Activated effector memory CD4-positive, alpha-beta T cell treated with anti-CD3 and anti-CD28 coated beads, Interleukin-2, amount 50 U/mL, for 16 hours (primary cell): ENCODE measurements at places on chromosomes 11 and 22.

DNA sequence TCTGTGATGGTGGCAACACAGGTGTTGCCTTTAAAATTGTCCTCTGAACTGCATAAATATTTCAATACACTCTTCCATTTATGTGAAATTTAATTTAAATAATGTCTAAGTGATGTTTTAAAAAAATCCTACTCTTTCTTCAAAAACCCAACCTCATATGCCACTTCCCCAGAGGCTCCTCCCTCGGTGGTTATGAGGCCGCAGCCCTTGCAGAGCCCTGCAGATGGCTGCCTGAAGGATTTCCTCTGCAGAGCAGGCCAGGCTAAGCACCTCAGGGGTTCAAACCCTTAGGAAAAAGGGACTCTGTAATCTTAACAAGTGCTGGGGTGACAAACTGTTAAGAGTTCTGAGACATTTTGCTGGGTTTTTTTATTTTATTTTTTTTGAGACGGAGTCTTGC, 25.2 kb downstream of the MORC2 start:
- peak; percentile 82 for DNase-seq

DNA sequence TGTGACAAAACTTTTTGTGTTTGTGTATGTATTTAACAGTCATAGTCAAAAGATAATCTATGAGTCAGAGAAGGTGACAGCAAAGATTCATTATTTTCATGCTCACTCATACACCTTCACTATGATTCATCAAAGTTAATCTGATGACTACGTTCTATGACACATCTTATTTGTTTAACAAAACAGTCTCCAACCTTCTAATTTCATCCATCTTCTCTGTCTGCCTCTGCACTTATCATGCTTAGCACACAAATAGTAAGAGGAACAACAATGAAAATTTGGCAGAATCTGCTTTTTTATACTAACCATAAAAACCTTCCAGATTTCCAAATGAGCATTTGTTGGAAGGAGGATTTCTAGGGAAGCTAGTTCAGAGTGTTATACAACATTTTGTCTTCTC, 568.9 kb downstream of the LUZP2 start:
- DNase-seq: no peak

DNA sequence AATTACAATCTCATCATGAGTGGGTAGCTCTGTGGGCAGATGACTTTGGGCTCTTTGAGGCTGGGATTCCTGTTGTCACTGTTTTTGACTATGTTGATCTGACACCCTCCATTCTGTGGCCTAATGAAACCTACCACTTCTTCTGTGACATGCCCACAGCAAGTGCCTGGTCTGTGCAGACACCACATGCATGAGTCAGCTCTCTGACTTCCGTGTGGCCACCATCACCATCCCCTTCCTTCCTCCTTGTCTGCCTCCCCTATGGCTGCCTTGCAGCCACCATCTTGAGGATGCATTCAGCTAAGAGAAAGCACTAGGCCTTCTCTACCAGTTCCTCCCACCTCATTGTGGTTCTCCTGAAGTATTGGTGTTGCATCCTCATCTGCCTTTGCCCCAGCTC, 15.3 kb upstream of the OR10V1 start:
- DNase-seq: no peak

DNA sequence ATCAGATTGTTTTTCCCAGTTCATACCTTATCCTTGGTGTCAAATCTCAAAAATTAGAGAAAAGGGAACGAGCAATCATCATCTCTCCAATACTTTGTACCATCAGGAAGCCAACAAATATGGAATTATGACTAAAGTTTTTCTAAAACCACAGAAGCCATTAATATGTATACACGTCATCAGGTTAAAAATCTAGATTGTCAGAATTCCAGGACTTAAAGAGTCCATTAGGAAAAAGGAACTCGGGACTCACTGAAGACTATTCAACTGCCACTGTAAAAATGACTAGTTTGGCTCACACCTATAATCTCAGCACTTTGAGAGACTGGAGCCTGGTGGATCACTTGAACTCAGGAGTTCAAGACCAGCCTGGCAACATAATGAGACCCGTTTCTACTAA, 344.4 kb upstream of the LRRC4C start:
- DNase-seq: no peak

DNA sequence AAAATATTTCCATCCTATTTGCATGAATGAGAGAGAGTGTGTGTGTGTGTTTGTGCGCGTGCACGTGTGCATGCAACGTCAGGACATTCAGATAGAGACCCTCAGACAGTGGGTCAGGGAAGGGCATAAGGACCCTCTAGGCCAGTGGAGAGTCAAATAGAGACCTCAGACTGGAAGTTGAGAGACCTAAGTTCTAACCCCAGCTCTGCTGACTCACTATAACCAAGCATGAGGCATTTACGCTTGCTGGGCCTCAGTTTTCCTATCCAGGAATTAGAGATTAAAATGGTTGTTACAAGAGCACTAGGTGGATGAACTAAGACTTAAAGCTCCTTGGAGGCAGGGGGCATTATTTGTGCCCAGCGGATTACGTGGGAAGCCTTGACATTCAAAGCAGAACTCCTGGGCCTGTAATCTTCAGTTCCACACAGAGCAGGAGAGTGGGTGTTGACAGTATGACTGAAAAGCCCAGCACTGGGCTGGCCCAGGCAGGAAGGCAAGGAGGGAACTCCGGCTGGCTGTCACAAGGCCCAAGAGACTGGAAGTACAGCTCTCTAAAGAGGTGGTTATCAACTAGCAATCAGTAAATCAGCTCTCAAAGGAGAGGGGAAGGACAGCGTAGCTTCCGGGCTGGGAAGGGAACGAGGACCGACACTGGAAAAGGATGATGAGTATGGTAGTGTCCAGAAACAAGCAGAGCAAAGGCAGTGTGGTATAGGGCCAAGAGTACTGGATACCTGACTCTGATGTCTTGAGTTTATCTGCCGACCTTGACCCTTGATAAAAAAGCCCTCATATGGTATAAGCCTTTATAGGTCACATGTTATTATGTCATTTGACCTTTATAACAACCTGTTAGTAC, 9.2 kb downstream of the RHOG start:
- no peak for DNase-seq

- DNase-seq: no peak
Measured at GRCh38 chr11:83909579-83910534, 623.7 kb upstream of the CCDC90B start.

DNA sequence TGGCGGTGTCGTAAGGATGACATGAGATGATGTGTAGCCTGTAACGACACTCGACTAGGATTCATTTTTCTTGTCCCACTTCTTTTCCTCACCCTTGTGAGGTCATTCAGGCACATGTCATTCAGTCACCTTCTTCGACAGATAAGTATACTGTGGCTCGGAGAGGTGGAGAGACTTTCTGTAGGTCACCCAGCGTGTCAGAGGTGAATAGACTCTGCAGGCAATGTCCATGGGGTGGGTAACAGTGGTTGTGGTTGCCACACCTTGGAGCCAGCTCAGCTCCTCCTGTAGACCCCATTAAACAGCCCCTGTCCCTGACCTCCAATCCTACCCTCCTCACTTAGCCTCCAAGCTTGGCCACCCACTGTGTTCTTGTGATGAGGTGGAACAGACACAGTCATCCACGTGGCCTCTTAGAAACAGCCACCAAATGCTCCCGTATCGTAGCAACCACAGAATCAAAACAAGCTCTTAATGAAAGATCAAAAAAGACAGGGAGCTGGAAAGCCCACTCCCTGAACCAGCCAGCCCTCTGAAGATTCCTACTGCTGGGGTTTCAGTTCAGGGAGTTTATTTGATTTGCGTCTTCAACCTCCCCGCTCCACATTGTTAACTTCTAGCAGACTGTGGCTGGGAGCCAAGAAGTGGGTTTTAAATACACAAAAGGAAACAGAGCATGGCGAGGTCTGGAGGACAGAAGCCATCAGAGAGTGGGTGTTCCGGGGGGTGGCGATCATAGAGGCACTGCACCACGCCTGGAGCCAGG, 89.0 kb upstream of the GRK3 start:
- no peak for DNase-seq

DNA sequence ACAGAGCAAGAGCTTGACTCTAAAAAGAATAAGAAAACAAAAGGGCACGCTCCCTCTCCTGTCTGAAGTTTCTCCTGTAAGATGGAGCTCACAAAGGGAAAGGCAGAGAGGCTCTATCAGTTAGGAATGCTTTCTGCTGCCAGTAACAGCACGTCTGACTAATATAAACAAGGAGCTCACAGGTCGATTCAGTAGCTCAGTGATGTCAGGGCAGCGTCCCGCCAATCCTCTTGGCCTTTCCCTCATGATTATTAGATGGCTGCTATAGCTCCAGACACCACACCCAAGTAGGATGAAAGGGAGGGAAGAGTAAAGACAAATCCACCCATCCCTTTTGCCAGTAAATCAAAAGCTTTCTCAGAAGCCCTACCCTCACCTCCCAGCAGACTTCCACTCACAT, 51.3 kb upstream of the HMGXB4 start:
- DNase-seq: no peak

DNA sequence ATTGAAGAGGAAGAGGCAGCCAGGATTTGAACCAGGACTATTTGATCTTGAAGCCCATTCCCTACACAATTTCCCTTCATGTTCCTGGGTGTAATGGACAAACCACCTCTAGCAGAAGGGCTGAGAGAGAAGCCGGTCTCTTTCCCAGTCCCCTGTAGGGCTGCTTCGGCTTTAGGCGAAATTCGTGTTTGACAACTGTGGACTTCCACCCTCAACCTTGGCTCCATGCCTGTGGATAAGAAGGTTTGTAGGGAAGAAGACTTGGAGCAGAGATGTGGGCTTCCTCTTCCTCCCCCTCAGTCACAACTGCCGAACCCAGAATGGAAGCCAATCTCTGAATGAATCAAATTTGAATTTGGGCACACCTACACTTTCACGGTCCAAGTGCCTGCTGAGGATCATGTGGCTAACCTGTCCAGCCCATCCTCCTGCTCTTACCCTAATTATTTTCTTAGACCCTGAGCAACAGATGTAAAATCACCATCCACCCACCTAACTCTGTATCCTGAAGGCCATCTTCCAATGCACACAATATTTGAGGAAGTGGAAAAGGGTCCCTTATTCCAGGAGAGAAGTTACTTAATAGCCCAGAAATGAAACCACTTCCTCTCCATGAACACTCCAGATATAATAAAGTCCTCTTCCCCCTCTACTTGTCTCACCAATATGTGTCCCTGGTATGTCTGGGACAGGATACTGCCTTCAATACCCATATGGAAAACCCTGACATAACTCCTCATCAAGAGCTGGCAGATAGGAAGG, 10.1 kb upstream of the SCN2B start:
- no peak for DNase-seq

DNA sequence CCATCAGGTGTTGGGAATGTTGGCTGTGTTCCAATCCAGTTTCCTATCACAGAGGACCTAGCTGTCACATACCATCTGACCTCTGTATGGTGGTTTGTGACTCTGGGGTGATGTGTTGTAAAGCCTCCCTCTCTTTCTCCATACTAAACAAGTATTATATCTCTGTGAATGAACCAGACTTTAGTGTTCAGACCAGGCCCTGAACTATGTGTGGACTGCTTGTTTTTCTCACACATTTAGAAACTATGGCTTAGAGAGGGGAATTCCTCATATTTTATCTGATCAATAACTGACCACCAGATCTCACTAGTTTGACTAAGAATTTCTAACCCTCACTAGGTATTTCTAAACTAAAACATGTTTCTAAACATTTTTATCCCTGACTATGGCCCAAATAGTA, 17.5 kb downstream of the NCR3LG1 start:
- DNase-seq: no peak

DNA sequence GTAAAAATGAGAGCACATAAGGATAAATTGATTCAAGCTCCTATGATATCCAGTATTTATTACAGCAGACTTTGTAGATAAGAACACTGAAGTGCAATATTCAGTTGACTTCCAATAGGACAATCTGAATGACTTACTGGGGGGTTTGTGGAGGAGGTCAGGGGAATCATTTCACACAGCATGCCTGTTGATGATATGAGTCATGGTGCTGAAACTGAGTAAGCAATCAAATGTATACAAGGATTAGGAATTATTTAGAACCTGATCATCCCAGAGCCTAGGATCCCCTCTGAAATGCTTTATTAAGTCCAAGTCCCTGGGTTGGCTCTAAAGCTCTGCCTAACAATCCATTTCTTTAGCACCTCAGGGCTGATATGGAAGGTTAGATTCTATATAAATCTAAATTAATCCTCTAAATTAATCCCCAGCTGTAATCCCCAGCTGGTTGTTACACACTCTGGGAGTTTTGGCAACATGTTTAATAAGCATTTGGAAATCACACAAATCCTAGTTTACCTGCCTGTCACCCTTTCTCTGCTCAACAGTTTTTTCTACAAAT, 326.4 kb downstream of the GUCY1A2 start:
- DNase-seq: no peak

DNA sequence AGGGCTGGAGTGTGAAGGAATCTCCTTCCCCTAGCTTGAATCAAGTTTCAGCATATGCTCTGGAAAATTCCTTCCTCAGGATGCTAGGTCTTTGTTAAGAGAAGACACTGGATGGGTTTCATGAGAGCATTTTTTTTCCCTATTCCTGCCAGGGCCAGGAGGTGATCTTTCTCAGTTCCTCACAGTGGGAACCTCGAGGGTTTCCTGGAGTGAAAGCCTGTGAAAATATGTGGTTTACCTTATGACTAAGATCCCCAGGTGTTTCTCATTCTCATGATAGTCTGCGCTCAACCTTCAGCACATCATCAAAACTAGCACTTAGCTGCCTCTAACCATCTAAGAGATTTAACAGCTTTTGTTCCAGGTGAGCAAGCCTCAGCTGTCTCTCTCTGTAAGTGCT, 985.3 kb upstream of the FAT3 start:
- DNase-seq: no peak

GRCh38 chr11:102792604-102793003, 5.4 kb downstream of the MMP1 start:
- no peak for DNase-seq

GRCh38 chr11:74780248-74781005, 31.8 kb downstream of the RNF169 start:
- DNase-seq: no peak

- DNase-seq: no peak
Measured at GRCh38 chr22:45181766-45182165, 18.0 kb downstream of the NUP50 start.

GRCh38 chr11:19711911-19712280, 741 bp upstream of the NAV2 start:
- peak; percentile 66 for DNase-seq

GRCh38 chr11:2342981-2343380, 34.1 kb upstream of the CD81 start:
- DNase-seq: peak; percentile 31

DNA sequence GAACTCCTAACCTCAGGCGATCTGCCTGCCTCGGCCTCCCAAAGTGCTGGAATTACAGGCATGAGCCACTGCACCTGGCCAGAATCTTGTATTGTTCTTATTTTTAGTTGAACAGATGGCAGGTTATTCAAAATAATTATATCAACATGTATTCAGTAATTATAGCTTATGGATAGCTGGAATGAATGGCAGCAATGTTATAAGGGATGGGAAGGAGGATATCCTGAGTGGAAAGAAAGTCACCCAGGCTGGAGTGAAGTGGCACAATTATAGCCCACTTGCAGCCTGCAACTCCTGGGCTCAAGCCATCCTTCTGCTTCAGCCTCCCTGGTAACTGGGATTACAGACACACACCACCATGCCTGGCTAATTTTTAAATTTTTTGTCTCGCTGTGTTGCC, 88.1 kb downstream of the MED15 start:
- DNase-seq: no peak
